Brain pericyte (primary cell): ENCODE measurements at places on chromosomes 5 and 9.

GRCh38 chr5:52811067-52811749 is 23.5 kb downstream of the ITGA1 start:
- no peak for DNase-seq

DNA sequence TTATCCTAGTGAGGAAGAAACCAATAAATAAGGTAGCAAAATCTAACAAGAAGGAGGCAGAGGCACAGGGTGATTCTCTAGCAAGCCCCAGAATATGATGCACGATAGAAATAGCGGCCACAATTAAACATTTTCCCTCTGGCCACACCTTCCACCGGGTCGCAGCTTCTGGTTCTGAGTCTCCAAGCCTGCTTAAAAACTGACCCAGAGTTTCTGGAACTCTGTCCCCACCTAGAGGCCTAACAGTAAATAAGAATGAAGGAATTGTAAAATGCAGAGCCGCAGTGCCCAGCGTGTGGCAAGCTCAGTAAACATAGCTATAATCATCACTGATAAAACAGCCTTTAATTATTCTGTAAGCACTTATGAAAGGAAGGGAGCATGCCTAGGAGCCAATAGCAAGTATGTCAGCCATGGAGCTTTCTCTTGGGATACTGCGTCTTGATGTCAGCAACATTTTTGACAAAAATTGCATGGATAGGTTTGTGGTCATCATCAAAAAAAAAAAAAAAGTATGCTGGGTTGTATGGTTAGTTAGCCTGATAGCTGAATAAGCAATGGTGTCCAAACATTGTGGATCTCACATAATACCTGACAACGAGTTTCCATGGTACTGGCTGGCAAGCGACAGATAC is 465.5 kb downstream of the DNAH5 start:
- DNase-seq: no peak

DNA sequence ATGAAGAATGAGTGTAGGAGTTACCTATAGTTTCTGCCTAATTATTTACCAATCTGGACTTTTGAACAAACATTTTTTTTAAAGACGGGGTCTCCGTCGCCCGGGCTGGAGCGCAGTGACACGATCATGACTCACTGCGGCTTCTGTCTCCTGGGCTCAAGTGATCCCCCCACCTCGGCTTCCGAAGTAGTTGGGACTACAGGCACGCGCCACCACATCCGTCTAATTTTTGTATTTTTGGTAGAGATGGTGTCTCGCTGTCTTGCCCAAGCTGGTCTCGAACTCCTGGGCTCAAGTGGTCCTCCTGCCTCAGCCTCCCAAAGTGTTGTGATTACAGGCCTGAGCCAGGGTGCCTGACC is 1.5 kb downstream of the CTNNA1 start:
- DNase-seq: no peak

- DNase-seq: no peak
These were observed 61.4 kb downstream of the SERINC5 start for GRCh38 chr5:80194468-80194867.

- no peak for DNase-seq
These were observed 4.1 kb downstream of the SLC31A2 start for GRCh38 chr9:113154946-113155345.

DNA sequence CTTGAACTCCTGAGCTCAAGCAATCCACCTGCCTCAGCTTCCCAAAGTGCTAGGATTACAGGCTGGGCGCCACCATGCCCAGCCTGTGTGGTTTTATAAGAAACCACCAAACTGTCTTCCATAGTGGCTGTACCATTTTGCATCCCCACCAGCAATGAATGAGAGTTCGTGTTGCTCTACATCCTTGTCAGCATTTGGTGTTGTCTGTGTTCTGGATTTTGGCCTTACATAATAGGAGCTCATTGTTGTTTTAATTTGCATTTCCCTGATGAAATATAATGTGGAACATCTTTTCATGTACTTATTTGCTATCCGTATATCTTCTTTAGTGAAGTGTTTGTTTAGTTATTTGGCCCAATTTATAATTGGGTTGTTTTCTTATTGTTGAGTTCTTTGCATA is 29.8 kb downstream of the PHF2 start:
- no peak for DNase-seq
